ENCODE measurements at places on chromosomes 2 and 18.

GRCh38 chr18:58225101-58225500 is 181.1 kb downstream of the NEDD4L start:
- DNase-seq: no peak

GRCh38 chr2:58569475-58570185 is 328.5 kb upstream of the FANCL start:
- no peak for DNase-seq

GRCh38 chr2:43210467-43211303 is 15.7 kb downstream of the ZFP36L2 start:
- no peak for DNase-seq

DNA sequence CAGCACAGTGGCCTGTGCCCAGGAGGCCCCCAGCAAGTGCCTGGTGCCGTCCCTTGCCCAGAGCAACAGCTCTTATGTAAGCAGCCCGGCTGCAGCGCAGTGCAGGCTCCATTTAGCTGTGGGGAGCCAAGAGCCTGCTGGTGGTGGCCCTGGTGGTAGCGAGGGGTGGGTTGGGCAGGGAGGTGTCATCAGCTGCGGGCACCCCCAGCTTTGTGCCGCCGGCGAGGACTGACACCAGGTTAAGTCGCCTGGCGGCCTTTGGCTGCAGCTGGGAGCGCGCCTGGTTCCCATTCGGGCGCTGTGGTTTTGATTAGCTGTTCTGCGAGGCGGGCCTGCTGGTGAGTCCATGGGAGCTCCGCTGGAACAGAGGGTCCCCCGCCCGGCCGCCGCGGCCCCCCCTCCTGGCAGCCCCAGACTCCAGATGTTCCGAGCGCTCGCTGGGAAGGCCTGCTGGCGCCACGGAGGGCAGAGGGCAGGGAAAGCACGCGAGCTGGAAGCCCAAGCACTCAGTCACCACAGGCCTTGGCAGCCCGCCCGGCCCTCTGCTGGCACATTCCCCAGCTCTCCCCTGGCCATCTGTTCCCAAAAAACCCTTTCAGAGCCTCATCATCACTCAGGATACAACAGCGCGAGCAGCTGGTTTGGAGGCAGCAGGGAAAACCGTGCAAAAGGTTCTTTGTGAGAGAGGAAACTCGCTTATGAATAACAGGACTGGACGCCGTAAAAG is 18.4 kb downstream of the ATOH8 start:
- DNase-seq: peak; percentile 95

DNA sequence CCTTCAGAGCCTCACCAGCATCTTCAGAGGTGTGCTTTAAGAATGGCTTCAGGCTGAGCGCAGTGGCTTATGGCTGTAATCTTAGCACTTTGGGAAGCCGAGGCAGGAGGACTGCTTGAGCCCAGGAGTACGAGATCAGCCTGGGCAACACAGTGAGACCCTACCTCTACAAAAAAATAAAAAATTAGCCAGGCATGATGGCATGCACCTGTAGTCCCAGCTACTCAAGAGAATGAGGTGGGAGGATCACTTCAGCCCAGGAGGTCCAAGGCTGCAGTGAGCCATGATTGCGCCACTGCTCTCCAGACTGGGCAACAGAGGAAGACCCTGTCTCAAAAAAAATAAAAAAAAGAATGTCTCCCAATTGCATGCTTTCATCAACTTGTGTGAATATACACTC is 133.3 kb upstream of the ARL5A start:
- no peak for DNase-seq

Data from right renal cortex interstitium (tissue), 3 donors.